ENCODE measurements at places on chromosomes 5 and 9.

DNA sequence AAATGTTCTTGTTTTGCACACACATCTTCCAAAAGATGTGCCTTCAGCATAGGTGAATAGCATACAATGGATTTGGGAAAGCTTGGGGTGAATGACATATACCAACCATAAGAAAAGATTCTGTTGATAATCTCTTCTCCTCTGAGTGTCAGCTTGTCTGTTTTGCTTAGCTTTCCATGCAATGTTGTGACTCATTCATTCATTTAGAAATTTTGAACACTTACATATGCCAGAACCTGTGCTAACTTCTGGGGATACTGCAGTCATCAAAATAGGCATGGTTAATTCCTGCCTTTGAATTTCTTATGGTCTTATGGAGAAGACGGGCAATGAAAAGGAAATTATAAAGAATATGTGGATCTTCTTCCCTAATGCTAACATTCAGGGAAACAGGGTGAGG lies 14.1 kb downstream of the ADRB2 start:
- DNase-seq = no peak

DNA sequence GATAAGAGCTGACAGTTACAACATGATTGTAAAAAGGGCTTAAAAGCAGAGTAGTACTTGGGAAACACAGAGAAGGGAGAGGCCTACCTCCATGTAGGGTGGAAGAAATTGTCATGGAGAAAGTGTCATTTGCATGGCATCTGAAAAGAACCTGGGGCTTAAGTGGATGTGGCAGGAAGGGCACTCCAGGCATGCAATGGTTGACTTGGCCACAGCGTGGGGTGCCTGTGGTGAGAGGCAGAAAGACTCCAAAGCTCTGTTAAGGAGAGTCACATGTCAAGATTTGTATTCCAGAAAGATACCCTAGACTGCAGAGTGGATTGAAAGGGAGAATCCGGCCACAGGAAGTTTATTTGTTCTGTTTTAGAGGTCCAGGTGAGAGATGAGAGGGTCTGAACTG lies 2.4 kb downstream of the POLR3G start:
- DNase-seq = no peak

DNA sequence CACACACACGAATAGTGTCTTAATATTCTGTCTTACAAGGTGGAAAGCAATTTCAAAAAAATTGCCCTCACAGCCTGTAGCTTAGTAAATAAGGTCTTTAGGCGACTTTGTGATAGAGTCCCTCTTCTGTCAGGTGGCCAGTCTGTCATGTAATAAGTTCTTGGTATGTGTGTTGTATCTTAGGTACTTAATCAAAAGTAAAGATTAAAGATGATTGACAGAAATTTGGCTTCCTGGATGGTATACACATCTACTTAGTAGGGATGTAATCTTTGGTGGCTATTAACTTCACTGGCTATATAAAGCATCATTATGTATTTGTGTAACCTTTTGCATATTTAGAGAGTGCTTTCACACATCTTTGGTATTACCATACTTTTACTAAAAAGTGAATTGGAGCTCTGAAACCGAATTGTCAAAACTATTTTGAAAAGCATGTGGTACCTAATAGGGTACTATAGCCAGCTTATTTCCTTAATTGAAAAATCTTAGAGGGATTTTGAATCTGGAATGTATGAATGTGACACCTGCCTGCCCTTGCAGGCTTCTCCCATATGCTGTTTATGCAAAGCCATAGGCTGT lies 3.4 kb downstream of the G3BP1 start:
- DNase-seq = no peak

- no peak for DNase-seq
Observed at GRCh38 chr5:148535190-148535589, 119.1 kb downstream of the HTR4 start.

- DNase-seq = no peak
Observed at GRCh38 chr5:14762549-14763216, 98.2 kb downstream of the OTULIN start.

DNA sequence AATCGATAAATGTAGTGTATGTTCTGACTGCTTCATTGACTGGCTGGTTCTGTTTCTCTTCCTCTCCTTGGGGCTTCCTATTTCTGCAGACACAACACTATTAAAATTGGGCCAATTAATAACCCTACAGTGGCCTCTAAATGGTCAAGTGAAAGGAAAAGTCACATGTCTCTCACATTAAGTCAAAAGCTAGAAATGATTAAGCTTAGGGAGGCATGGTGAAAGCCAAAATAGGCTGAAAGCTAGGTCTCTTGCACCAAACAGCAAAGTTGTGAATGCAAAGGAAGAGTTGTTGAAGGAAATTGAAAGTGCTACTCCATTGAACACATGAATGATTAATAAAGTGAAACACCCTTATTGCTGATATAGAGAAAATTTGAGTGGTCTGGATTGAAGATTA lies 58.2 kb downstream of the CCNH start:
- DNase-seq = no peak

DNA sequence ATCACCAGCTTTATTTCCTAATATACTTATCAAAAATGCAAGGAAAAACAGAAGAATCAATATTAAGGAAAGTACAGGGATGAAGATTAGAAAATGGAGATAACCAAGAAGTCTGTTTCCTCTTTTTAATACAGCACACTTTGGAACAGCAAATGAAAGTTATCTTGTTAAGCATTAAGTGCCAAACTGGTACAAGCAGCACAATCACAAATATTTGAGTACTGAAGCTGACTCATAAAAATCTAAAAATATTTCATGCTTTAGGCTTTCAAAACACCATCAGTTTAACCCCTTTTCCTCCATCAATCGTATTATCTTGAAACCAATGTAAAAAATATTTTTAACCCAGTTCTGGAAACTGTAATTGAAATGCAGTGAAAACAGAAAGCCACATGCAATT lies 2.7 kb downstream of the FBXW11 start:
- no peak for DNase-seq

- DNase-seq = no peak
Observed at GRCh38 chr5:138054847-138055558, 22.1 kb upstream of the FAM13B start.

GRCh38 chr9:68914751-68915150 lies 99.2 kb downstream of the PRKACG start:
- no peak for DNase-seq

All from T follicular helper cell (primary cell).